Smooth muscle cell of bladder (primary cell): ENCODE measurements at places on chromosomes 7 and 10. TPM values are rescaled to one million over a fixed set of nuclear protein-coding genes. Genes with fewer than 3 reads are reported as not detected.

TCAF2 gene
- total RNA-seq = 2.4 and 2.6 TPM in 2 replicates

PNLIPRP1 gene
- total RNA-seq = not detected in 2 replicates

RBM33 gene
- total RNA-seq = 22.2 and 24.4 TPM in 2 replicates

TMEM273 gene
- total RNA-seq = under 0.01 TPM in 1 of 2 replicates, not detected in the other

BEND7 gene
- total RNA-seq = 5.0 and 5.1 TPM in 2 replicates

SPDYE2B gene
- not detected in 2 replicates for total RNA-seq

KMT2C gene
- total RNA-seq = 19.3 and 24.1 TPM in 2 replicates

WIPF3 gene
- under 0.01 TPM in 1 of 2 replicates, not detected in the other for total RNA-seq
